ENCODE measurements at places on chromosomes 3 and 15. TPM values are rescaled to one million over a fixed set of nuclear protein-coding genes. Genes with fewer than 3 reads are reported as not detected.

POU1F1 gene
- total RNA-seq = not detected

BBX gene
- total RNA-seq = 52.4 TPM

DNA sequence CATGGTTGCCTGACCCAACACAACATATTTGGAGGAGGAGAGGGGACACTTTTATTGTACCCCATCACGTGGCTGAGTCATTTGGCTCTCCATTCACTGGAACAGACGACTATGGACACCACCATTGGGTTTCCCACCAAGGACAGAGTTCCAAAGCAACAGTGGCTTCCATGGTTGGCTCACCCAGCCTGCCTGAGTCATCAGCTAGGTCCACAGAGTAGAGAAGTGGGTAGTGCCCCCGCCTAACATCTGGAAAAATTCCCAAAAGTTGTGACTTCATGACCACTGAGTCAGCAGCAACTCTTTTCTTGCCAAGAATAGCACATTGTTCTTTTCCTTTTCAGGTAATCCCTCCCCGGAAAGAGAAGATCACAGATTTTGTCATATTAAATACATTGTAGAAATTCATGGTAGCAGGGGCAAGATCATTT lies 3.0 kb upstream of the PPP1R2 start:
- H3K27ac ChIP-seq = peak overlapping the region; percentile 16
- H3K4me3 ChIP-seq = peak overlapping the region; percentile 7
- no peaks in the 10 kb centered on the region for H3K27me3 ChIP-seq
- H3K36me3 ChIP-seq = no peaks in the 10 kb centered on the region

- H3K4me3 ChIP-seq = no peak overlapping the region
- H3K4me1 ChIP-seq = no peaks in the 10 kb centered on the region
- H3K36me3 ChIP-seq = no peaks in the 10 kb centered on the region
- H3K27ac ChIP-seq = no peak overlapping the region
- DNase-seq = peak; percentile 32
- H3K27me3 ChIP-seq = peaks cover 6% of the 10 kb centered on the region
Measured at GRCh38 chr15:68749793-68750192, 70.9 kb downstream of the ANP32A start.

GRCh38 chr3:16302082-16302631 lies 37.1 kb downstream of the OXNAD1 start:
- H3K4me1 ChIP-seq = no peaks in the 10 kb centered on the region
- H3K36me3 ChIP-seq = 0 out of 2 replicates have a peak, but pooled peaks cover under 1% of the 10 kb centered on the region
- H3K4me3 ChIP-seq = no peak overlapping the region

DNA sequence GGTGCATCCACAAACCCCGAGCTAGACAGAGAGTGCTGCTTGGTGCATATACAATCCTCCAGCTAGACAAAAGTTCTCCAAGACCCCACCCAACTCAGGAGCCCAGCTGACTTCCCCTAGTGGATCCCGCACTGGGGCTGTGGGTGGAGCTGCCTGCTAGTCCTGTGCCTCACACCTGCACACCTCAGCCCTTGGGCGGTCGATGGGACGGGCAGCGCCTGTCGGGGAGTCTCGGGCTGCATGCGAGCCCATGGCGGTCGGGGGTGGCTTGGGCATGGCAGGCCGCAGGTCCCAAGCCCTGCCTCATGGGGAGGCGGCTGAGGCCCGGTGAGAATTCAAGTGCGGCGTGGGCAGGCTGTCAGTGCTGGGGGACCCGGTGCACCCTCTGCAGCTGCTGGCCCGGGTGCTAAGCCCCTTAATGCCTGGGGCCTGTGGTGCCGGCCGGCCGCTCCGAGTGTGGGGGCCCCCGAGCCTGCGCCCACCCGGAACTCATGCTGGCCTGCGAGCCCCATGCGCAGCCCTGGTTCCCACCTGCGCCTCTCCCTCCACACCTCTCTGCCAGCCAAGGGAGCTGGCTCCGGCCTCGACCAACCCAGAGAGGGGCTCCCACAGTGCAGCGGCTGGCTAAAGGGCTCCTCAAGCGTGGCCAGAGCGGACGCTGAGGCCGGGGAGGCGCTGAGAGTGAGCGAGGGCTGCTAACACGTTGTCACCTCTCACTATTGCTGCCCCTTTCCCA lies 31.0 kb downstream of the ZNF589 start:
- no peaks in the 10 kb centered on the region for H3K4me1 ChIP-seq
- no peak for DNase-seq
- no peak overlapping the region for H3K4me3 ChIP-seq

DNA sequence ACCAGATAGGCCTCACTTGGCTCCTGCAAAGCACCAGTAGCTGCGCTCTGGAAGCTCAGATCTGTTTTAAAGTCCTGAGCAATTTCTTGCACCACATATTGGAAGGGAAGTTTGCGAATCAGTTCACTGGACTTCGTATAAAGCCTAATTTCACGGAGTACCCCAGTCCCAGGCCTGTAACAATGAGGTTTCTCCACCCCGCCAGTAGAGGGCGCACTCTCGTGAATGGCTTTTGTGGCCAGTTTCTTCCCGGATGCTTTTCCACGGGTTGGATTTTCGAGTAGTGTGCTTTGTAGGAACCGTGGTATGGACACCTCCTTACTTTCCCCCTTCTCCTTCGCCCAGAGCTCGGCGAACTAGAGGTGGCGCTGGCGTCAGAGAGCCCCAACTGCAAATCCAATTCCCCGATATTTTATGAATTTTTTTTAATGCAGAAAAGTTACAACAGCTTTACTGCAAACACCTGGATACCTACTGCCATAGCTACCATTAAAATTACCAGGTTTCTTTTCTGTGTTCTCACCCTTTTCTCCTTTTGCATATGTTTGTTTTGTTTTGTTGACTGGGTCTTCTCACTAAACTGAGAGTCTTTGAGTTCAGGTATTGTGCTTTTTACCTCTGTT lies 13.3 kb downstream of the RARB start:
- DNase-seq = no peak
- H3K27me3 ChIP-seq = no peaks in the 10 kb centered on the region
- no peaks in the 10 kb centered on the region for H3K4me1 ChIP-seq
- no peak overlapping the region for H3K4me3 ChIP-seq

- H3K27ac ChIP-seq = no peak overlapping the region
- peaks cover 31% of the 10 kb centered on the region for H3K27me3 ChIP-seq
- H3K4me1 ChIP-seq = no peaks in the 10 kb centered on the region
- no peak overlapping the region for H3K4me3 ChIP-seq
- no peaks in the 10 kb centered on the region for H3K36me3 ChIP-seq
- DNase-seq = peak; percentile 26
Measured at GRCh38 chr3:129984125-129984524, 9.6 kb downstream of the TRH start.

DNA sequence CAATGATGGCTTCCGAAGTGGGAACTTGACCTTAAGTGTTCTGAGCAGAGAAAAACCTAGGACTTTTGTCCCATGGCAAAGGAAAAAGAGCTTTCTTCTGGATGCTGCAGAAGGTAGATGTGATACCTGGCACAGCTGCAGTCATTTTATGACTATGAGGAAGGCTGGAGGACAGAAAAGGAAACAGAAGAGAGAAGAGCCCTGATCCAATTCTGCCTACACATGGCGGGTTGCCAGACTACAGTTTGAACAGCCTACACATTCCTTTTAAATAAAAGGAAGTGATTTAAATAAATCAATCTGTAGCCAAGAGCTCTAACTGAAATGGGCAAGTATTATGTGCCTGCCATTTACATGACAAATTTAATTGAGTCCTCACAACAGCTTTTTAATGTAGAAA lies 43.6 kb upstream of the CHRNB4 start:
- no peak overlapping the region for H3K27ac ChIP-seq
- H3K36me3 ChIP-seq = no peaks in the 10 kb centered on the region
- no peak overlapping the region for H3K4me3 ChIP-seq
- no peaks in the 10 kb centered on the region for H3K4me1 ChIP-seq

DNA sequence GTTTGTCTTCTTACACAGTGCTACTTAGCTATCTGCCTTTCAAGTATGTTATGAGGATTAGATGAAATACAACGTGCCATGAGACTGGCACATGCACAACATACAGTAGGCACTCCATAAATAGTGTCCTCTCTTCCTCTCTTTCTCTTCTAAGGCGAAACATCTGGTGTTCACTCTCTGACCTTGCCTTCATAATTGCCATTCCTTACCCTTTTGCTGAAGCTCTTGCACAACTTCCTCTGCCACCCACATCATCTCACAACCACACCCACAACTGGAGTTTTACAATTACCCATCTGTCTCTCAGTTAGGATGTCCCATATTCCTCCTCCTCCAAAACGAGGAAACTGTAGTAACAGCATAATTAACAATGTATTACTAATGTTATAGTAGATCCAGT lies 26.4 kb upstream of the ACP3 start:
- peaks cover 34% of the 10 kb centered on the region for H3K4me1 ChIP-seq
- DNase-seq = peak; percentile 89
- H3K27ac ChIP-seq = peak overlapping the region; percentile 34
- no peak overlapping the region for H3K4me3 ChIP-seq
- H3K27me3 ChIP-seq = no peaks in the 10 kb centered on the region
- H3K36me3 ChIP-seq = no peaks in the 10 kb centered on the region

DNA sequence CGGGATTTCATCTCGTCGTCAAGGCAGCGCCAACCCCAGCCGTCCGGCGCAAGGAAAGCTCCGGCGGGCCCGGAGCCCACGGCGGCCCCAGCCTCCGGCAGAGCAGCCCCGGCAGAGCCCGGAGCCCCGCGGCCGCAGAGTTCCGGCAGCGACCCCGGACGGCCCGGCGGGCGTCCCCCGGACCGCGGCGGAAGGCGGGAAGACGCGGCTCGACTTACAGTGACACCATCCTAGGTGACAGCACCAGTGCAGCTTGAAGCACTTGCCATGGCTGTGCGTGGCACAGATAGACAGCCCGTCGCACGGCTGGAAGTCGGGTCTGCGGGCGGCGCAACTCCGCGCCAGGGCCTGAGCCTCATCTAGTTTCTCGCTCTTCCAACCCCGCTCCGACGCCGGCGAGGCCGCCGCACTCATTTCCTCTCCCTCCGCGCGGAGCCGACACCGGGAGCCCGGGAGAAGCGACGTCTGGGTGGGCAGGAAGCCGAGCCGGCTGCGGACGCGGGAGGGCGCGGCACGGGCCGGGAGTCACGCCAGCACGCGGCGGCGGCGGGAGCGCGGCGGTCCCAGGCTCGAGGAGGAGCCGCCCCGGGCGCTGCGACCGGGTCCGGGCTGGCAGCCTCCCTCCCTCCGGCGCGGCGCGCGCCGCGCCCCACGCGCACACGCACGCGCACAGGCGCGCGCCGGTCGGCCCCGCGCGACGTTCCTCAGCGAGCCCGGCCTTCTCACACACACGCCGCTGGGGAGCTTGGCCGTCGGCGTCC lies at the start of gene C3orf70:
Gene C3orf70, minus strand, starts transcription at position 651 of the 761 bp plus-strand sequence. Its CDS starts 237 bp downstream, at position 414.
- no peaks in the 10 kb centered on the region for H3K4me1 ChIP-seq
- peaks cover 78% of the 10 kb centered on the region for H3K27me3 ChIP-seq
- no peak within 1 kb of the TSS for H3K27ac ChIP-seq

DNA sequence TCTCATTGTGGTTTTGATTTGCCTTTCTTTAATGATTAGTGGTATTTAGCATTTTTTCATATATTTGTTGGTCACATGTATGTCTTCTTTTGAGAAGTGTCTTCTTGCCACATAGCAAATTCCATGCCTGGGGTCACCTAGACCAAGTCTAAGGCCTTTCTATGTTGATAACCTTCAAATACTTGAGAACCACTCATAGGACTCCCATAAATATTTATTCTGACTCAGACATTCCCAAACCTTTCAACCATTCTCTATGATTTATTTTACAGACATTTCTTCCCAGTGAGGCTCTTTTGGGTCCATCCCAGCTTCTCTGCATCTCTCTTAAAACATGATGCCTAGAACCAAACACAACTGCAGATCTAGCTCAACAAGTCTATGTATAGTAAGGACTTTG lies 69.2 kb downstream of the ATP8B4 start:
- peaks cover 65% of the 10 kb centered on the region for H3K4me1 ChIP-seq
- peak overlapping the region; percentile 91 for H3K27ac ChIP-seq
- no peaks in the 10 kb centered on the region for H3K36me3 ChIP-seq
- DNase-seq = peak; percentile 62

DNA sequence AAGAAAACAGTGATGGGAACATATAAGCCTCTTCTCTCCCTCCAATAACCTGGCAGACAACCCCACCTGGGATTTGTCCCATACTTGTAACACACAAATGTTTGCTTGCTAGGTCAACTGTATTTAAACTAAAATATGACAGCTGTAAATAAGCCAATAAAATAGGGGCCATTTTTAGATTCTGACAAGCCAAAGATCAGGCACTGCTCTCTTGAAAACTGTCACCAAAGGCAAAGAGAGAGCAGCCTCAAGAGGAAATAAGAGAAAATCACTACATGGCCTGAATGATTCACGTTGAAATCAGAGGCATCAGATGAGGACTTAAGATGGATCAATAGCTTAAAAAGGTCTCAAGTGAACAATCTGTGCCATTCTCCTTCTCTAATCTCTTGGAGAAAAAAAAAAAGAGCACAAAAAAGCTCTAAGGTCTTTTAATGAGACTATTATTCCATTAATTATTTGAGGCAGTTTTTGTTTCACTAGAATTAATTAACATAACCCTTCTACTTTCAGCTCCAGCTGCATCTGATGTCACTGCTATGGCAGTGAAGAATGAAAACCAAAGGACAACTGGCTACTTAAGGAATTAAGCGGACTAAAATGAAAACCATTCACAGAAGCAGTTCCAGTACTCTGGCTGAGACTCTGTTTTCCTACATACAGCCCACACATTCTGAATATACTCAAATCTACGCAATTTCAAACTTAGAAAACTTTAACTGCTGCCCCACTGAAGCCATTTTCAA lies 19.0 kb downstream of the MYO5A start:
- H3K36me3 ChIP-seq = no peaks in the 10 kb centered on the region
- H3K27ac ChIP-seq = no peak overlapping the region
- DNase-seq = no peak
- peaks cover 3% of the 10 kb centered on the region for H3K4me1 ChIP-seq

GRCh38 chr15:48112242-48112641 lies 8.5 kb upstream of the SLC24A5 start:
- H3K36me3 ChIP-seq = no peaks in the 10 kb centered on the region
- peak; percentile 7 for DNase-seq
- peaks cover 14% of the 10 kb centered on the region for H3K27me3 ChIP-seq
- H3K27ac ChIP-seq = no peak overlapping the region

DNA sequence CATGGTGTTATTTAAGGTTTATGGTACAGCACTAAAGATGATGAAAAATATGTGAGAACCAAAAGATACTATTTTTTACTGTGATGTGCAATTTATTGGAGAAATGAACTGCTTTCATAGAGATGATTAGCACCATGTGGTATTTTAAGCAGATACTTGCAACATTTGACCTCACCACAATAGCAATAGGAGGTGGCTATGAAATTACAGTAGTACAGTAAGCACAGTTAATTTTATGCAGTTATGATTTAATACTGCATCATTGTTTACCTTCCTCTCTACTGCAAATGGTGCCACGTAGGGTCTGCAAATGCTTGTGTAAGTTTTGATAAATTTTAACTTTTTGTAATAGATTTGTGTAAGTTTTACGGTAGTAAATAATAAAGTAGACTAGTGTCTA lies 14.0 kb downstream of the PYGO1 start:
- DNase-seq = no peak
- no peaks in the 10 kb centered on the region for H3K27me3 ChIP-seq
- H3K4me1 ChIP-seq = no peaks in the 10 kb centered on the region
- H3K36me3 ChIP-seq = no peaks in the 10 kb centered on the region

DNA sequence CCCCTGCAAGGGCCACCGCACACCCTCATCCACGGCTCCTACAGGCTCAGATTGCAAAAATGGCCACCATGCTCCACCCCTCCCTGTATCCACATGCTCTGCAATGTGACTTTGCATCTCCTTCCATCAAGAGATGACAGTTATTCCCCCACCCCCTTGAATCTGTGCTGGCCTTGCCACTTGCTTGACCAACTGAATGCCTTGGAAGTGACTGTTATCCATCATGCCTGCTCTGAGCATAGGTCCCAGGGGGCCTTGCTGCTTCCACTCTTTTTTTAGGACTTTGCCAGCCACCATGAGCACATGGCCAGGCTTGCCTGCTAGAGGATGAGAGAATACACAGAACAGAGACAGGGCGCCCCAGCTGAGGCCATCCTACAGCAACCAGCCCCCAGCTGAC lies 13.6 kb downstream of the HAPLN3 start:
- no peak overlapping the region for H3K27ac ChIP-seq
- H3K4me3 ChIP-seq = no peak overlapping the region
- peaks cover 9% of the 10 kb centered on the region for H3K4me1 ChIP-seq
- H3K27me3 ChIP-seq = no peaks in the 10 kb centered on the region
